ENCODE measurements at places on chromosomes 6 and 20. TPM values are rescaled to one million over a fixed set of nuclear protein-coding genes. Genes with fewer than 3 reads are reported as not detected.

The HFE gene
- total RNA-seq: 24.6 TPM

The RIMS4 gene
- total RNA-seq: not detected

The LCA5 gene
- total RNA-seq: 5.2 TPM

The MCCD1 gene
- not detected for total RNA-seq

The PRDM13 gene
- total RNA-seq: not detected

The MARCKS gene
- total RNA-seq: 194 TPM

Data from smooth muscle cell of the umbilical artery (primary cell).